Stimulated activated CD8-positive, alpha-beta memory T cell treated with anti-CD3 and anti-CD28 coated beads, Interleukin-15, amount 100 ng/mL, for 48 hours (primary cell): ENCODE measurements at places on chromosomes 2 and 18.

- DNase-seq = no peak
Measured at GRCh38 chr2:19114754-19115231, 243.6 kb downstream of the OSR1 start.

GRCh38 chr2:74364533-74365505, 15.3 kb downstream of the DCTN1 start:
- DNase-seq = no peak

DNA sequence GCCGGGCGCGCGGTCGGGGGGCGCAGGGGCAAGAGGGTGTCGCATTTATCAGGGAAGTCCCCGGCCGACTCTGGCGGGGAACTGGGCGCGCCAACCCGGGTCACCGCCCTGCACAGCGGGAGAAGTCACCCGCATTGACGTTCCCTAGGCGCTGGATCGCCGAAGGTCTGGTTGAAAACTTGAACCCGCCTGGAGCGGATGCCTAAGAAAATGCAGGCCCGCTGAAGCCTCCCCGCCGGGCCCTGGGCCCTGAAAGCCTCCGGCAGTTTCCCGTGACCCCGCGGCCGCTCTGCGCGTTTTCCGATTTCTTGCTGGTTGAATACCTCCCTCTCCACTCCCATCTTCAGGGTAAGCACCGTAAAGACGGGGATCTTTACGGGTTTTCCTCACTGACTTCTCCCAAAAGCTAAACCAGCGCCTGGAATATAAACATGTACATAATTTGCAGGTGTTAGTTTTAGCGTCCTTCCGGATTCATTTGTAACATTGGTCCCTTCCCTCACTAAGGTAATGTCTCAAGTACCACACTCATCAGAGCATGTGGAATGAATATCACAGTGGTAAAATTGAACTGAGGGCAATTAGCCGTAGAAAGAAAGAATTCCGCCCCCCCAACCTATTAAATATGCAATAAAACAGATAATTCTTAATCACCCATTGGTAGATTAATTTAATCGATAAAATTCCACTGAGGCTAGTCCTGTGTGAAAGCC, 675 bp upstream of the SPIRE1 start:
- no peak for DNase-seq

GRCh38 chr18:13039806-13040205, 48.6 kb downstream of the CEP192 start:
- DNase-seq = no peak

GRCh38 chr2:204492417-204492816, 52.9 kb upstream of the PARD3B start:
- DNase-seq = no peak

DNA sequence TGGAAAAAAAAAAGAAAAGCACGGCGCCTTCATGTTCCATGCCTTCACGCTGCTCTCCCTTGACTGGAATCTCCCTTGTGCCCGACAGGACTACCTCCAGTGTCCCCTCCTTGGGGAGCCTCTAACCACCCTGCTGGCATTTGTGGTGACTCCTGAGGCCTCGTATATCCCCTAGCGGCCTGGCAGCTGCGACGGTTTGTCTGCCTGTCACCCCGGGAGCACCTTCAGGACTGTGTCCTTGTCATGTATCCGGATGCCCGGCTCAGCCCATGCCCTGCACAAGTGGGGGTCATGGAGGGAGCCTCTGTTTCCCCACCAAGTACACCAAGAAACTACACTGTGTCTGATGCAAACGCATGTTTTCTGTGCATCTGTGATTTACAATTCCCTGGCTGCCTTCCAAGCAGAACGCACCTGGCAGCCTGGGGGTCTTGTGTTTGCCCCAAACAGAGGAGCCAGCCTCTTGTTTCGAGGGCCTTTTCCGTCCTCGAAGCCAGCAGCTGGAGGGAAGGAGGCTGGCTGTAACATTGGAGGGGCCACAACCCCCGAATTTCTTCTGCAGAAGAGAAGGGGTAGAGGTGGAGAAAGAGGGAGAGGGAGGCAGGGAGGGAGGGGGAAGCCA, 18.9 kb downstream of the TWIST2 start:
- no peak for DNase-seq

- no peak for DNase-seq
Measured at GRCh38 chr2:207352978-207353671, 176.6 kb upstream of the CREB1 start.

GRCh38 chr2:106025796-106026195, 168.3 kb downstream of the UXS1 start:
- no peak for DNase-seq
